Breast epithelium (tissue), 4 donors: ENCODE measurements at places on chromosomes 6 and 20. TPM values are rescaled to one million over a fixed set of nuclear protein-coding genes. Genes with fewer than 3 reads are reported as not detected.
A peak's percentile ranks its signal among the peaks of the same experiment; 100 is the strongest.

DNA sequence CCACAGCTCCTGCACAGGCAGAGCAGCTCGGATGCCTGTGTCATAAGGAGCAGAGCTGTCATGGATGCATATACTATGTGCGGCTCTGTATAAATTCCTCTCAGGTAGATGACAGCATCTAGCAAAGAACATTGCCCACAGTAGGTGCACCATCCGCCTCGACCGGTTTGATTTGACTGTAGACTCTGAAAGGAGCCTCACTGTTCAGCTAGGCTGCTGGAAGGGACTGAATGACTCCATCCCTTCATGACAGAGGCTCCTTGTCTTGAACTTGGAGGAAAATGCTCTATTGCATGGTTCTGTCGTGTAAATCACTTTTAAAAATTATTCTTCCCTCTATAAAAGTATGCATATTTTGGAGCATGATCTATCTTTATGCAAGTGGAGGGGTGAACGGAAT, 128.8 kb upstream of the QKI start:
- no peak for DNase-seq

DNA sequence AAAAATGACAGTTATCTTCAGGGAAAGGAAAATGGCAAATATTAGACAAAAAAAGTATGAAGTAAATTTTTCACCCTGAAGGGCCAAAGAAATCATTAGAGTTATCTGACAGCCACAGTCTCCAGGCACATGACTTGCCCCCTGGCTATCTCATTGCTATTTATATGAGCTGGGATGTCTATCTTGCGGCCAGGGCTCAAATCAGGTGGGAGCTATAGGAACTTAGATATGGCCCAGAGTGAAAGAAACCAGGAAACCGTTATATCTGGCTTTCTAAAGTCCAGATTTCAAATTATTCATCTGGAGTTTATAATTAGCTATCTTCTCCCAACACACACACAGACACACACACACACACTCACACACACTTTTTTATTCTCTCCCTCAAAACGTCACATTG, 135.3 kb upstream of the EEF1E1 start:
- DNase-seq: no peak

GRCh38 chr6:137210903-137211302, 8.3 kb downstream of the IFNGR1 start:
- DNase-seq: no peak

- no peak for DNase-seq
These were observed 7.1 kb downstream of the CD93 start for GRCh38 chr20:23079016-23079351.

DNA sequence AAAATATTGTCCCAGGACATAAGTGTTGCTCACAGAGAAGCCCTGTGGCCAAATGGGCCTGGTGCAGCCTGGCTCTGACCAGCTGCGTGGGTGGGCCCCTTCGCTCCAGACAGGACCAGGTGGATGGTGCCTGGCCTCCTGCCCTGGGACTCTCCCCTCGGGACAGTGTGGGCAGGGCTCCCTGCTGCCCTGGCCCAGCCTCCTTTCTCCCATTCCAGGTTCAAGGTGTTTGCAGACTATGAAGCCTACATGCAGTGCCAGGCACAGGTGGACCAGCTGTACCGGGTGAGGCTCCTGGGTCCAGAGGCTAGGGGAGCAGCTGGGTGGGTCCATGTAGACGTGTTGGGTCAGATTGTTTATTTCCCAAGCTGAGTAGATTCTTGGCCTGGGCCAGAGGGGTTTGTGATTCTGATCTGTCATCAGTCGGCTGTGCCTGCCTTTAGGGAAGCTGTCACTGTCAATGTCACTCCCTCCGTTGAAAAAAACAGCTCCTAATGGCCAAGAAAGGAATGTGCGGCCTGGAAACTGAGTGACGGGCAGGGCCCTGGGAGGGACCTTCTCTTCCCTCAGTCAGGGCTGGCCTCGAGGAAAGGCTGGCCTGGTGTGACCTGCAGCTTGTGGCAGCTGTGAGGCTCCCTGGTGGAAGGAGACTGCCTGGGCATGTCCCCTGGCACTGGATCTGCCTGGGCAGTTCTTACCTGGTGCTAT, 47.7 kb downstream of the PYGB start:
- DNase-seq: no peak

- DNase-seq: no peak
These were observed 34.3 kb upstream of the TNFRSF21 start for GRCh38 chr6:47344022-47344421.

- DNase-seq: no peak
These were observed 10.2 kb downstream of the ACSS1 start for GRCh38 chr20:25047766-25048165.

- no peak for DNase-seq
These were observed 18.8 kb downstream of the CFAP61 start for GRCh38 chr20:20070871-20071726.

DNA sequence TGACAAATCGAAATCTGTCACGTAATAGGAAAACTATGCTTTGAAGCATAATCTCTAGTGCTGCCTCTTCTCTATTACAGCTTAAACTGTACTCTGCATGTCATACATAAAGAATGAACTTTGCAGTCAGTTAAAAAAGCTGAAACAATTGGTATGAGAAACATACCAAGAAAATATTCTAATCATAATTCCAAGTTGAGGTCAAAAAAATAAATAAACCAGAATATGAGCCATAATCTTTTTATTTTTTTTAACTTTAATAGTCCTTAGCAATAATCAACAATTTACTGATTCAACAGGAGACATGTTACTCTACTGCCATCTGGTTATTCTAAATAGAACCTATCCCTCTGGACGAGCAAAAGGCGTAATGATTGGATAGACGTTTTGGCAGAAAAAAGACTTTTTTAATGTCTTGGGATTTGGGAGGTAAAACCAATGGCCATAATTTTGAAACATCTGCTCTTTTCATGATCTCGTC, 224.4 kb upstream of the FLRT3 start:
- DNase-seq: no peak

DNA sequence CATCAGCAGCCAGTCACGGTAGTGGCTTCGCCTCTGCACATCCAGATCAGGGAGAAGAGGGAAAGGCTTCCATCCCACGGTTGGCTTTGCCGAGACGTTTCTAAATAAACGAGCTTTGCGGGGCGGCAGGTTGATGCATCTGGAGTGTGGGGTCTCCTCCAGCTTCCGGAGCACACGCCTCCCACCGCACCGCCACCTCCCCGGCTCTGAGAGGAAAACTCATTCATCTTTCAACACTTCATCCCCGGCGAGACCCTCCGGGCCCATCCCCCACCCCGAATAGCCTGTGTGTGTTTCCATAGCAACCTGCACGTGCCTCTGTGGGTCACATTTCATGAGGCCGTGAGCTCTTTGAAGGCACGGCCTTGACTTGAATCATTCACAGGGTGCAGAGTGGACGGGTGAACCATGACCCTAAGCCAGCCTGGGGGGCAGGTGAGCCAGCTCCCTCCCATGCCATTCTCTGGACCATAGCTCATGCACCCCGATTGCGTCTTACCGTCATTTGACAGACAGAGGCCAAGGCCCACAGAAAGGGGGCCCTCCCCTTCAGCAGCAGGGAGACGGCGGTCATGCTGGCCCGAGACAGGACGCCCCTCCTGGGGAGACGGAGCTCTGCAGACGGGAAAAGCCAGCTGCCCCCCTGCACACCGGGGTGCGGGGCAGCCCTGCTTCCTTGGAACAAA, 16.2 kb upstream of the CHRNA4 start:
- DNase-seq: no peak

- no peak for DNase-seq
These were observed 1.5 kb downstream of the LATS1 start for GRCh38 chr6:149716181-149716963.

DNA sequence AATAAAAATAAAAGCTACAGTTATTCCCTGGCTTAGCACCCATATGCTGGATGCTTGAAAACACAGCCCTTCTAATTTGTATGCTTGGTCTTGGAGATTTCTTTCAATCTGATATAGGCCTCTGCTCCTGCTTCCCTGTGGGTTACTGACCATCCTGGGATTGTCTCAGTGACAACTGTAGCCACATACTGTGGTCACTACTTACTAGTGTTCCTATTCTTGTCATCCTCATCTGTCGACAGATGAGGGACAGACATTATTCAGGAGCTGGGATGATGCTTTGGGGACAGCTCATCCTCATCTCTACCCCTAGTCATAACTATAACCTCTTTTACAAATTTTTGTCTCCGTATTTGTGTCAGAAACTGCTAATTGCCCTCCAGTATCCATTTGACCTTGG, 388.9 kb upstream of the MAP3K7 start:
- DNase-seq: no peak

DNA sequence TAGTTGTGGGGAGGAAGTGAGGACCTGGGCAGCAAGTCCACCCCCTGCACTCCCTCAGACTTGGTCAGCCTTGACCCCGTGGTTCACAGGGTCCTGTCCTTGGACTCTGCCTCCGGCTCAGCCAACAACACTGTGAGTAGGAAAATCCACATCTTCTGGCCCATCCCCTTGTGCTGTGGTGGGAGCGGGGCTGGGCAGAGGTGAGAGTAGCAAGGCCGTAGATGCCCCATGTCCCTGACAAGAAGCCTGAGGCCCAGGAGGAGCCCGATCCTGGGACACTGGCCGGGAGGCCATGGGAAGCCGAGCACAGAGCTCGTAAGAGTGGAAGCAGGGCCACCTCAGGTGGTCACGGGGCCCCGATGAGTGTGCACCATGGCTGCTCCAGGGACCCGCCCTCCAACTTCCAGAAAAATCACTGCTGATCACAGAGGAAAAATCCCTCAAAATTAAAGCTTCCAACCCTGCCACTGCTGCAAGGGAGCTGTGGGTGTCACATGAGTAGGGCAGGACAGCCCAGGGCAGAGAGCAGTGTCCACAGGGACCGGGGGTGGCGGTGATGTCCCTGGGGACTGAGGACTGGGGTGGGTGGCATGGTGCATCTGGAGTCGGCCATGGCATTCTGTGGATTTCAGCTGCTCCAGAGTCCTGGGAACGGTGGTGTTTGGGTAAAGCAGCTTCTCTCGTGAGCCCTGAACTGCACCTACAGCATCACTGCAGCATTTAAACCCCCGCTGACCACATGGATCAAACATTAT, 189.4 kb downstream of the DLL1 start:
- DNase-seq: peak; percentile 48

DNA sequence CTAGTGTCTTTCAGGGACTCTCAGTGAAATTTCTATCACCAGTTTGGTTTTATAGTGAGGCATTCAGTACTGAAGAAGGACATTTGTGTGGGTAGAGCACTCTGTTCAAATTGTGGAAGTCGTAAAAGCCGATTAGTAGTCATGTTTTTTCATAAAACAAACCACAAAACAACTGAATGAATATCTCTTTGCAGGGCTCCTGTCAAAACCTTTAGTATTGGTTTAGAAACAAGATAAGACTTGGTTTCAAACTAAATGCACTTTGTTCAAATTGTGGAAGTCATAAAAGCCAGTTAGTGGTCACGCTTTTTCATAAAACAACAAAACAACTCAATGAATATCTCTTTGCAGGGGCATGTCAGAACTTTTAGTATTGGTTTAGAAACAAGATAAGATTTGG, 23.8 kb downstream of the ADGRF4 start:
- no peak for DNase-seq

DNA sequence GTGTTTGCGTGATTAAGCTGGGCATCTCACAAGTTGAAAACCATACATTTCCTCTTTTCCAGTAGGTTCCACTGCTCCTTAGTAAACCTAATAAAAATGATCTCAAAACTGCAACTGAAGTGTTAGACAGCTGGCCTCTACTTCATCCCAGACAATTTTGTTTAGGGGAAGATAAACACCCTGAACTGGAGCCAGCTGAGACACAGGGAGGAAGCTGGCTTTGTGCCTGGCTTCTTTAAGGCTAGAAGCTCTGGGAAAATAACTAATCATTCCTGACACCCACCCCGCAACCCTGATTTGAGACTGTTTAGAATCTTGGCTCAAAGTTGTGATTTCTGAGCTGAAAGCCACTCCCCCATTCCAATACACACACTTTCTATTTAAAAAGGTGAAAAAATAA, 11.6 kb downstream of the PTPRT start:
- DNase-seq: no peak

MARCKS gene
- 54.4 TPM for total RNA-seq

CTCFL gene
- total RNA-seq: not detected

SYNJ2 gene
- 20.2 TPM for total RNA-seq

ZSWIM1 gene
- 7.5 TPM for total RNA-seq

SEL1L2 gene
- total RNA-seq: 7.4 TPM

SIGLEC1 gene
- total RNA-seq: 32.0 TPM

OR10C1 gene
- total RNA-seq: not detected
